Vagina (tissue), 2 donors: ENCODE measurements at places on chromosomes 6 and 20.

DNA sequence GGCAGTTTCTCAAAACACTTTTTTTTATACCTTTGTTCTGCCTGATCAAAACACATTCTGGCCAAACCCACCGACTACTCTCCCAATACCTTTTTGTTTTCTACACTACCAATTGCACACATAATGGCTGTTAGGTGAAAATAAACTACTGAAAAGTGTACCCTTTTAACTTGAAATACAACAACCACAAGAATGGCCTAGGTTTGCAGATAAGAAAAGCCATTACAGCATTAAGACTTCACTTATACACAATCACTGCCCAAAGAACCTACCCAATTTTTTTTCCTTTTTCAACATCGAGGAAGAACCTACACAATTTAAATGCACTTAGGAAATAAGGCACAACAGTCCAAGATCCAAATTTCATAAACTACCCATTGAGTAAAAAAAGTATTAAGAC lies 1.8 kb downstream of the SEC63 start:
- no peak for DNase-seq

DNA sequence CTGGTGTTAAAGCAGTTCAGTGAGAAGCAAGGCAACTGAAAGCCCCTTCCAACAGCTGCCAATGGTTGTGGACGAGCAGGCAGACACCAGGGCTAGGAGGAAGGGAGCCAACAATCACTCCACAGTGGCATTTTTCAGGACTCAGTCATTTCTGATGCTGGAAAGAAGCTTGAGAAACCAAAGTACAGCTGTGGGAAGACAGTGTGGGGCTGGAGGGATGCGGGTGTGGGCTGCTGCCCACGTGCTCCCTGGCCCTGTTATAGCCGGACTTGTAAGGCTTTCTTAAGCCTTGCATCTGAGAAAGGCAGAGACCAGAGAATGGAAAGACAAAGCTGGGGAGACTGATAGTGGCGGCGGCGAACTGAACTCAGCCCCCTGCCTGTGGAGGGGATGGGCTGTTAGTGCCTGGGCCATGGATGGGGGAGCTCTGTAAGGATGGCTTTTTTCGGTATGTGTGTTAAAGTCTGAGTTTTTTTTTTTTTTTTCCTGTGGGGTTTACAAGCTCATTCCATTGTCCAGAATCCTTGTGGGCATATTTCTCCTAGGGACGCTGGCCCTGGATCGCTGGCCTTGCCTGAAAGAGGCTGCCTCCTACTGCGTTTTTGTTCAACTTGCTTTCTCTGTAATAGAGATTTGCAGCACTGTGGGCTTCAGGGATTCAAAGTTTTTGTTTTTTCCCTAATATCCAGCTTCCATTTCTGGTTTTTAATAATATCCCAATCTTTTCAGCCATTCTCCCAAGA lies 91.7 kb downstream of the GJA10 start:
- DNase-seq = no peak

GRCh38 chr20:1377341-1377871 lies 15.4 kb downstream of the FKBP1A start:
- no peak for DNase-seq

GRCh38 chr6:156598071-156598854 lies 178.9 kb upstream of the ARID1B start:
- no peak for DNase-seq

DNA sequence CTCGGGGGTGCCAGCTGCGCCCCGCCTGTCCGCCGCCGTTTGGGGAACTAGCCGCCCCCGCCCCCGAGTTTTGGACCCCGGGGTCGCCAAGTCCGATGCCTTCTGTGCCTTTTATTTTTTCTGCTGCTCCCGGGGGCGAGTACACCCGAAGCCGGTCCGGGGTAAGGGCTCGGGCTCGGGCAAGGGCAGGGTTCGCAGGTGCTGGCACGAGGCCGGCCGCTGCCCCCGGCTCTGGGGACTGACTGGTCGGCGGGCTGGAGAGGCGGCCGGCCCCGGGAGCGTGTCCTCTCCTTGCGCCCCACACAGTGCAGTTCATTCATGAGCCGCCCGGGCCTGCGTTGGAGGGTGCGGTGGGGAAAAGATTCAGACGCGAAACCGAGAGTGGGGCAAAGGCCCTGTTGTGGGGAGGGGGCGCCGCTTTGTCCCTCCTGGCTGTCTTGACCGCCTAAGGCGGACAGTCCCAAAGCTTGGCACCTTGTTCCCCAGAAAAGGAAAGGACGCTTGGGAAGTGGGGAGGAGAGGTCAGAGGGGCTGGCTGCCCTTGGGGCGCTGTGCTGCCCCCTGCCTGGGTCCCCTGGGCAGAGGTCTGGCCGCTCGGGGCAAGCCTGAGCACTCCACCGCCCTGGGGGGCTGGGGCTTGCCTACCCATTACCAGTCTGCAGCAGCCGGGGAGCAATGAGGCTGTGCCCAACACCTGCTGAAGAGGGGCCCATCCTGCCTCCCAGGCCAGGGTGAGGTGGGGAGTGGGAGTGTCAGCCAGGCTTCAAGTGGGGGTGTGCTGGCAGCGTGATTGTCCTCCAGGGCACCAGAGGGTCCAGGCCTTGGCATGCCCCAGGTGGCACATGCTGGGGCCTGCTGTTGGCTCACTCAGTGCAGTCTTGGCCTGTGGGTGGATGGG lies 915 bp downstream of the TMEM63B start:
- no peak for DNase-seq

GRCh38 chr6:156645097-156645496 lies 132.1 kb upstream of the ARID1B start:
- DNase-seq = no peak

GRCh38 chr6:160172704-160173103 lies 51.1 kb downstream of the SLC22A1 start:
- no peak for DNase-seq

DNA sequence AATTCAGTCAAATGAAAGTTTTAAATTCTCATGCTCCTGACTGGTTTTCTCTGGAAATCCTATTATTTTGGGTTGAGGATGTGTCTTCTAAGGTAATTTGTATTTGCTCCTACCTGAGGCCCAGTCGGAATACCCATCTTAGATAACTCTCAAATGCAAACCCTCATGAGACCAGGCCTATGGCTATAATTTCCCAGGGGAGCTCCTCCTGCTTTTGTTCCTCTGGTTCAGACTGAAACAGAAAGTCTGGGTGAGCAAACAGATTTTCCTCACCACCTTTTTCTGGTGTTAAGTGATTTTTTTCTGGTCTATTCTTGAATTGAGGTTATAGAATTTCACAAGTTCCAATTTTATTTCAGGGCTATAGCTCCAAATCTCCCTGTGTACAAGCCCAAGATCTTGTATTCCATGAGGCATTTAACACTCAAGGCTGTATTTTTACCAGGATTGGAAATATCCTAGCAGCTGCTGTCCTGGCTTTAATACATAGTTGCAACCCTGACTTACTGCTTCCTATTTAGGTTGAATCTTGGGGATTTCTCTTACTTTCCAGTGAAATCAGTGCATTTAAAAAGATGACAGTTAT lies 169.1 kb upstream of the PTCHD4 start:
- DNase-seq = no peak

- DNase-seq = no peak
Observed at GRCh38 chr6:90343576-90343975, 46.9 kb upstream of the BACH2 start.

DNA sequence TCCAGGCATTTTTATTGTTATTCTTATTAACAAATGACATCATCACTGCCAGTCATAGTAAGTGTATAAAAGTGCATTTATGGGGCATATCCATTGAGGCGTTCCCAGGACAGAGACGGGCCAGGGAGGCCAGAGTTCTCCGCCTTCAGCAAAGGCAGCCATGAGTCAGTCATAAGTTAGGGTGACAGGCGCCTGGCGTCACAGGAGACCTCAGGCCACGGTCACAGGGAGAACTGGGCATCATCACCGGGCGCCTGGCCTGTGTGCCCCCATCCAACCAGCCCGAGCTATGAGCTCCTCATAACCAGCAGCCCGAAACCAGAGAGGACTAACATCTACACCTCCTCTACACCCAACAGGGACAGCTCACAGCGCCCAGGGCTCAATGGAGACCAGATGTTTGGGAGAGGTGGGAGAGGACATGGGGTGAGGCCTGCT lies 259.2 kb downstream of the DLL1 start:
- DNase-seq = peak; percentile 79

- DNase-seq = no peak
Observed at GRCh38 chr20:25097498-25097897, 15.6 kb upstream of the VSX1 start.

DNA sequence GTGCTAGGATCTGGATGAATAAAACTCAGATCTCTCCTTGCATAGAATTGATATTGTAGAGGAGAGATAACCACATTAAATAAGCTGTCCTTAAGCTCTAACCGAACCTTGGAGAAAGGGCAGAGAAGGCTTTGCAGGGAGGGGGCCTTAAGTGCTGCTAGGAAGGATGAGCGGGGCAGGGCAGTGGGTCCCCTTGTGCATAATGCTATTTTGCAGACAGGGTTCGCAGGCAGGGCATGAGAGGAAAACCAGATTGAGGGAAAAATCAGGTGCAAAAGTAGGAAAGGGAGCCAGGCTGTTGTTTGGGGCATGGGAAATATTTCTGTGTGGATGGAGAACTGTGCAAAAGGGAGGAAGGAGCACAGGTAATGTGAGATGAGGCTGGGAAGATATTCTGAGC lies 383.0 kb upstream of the JARID2 start:
- no peak for DNase-seq

DNA sequence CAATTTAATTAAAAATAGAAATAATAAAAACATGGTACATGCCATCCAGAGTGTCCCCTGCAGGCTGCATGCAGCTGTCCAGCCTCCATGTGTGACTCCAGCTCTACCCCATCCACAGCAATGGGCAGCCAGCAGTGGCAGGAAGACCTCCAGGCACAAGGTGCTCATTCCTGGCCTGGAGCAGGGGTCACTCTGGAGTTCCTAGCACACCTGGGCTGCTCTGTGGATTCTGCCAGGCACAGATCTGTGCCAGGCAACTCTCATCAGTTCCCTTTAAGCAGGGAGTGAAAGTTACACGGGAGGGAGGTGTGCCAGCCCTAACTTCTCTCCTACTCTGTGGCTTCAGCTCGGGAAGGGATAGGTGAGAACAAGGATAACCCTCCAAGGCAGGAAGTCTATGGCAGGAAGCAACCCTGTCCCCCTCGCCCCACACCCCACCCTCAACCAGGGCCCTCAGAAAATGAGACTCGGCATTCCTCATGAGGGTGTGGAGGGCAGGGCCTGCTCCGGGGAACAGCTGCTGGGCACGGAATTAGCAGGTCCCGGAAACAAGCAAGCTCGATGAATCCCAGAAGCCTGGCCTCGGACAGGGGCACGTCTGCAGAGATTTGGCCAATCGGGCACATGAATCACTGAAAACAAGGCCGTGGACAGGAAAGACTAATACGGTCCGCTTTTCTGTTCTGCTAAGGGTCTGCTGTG lies 10.0 kb downstream of the JPH2 start:
- no peak for DNase-seq

- DNase-seq = no peak
Observed at GRCh38 chr20:48822879-48823385, 4.9 kb downstream of the PREX1 start.

- no peak for DNase-seq
Observed at GRCh38 chr6:2980465-2980855, 9.1 kb upstream of the SERPINB6 start.

DNA sequence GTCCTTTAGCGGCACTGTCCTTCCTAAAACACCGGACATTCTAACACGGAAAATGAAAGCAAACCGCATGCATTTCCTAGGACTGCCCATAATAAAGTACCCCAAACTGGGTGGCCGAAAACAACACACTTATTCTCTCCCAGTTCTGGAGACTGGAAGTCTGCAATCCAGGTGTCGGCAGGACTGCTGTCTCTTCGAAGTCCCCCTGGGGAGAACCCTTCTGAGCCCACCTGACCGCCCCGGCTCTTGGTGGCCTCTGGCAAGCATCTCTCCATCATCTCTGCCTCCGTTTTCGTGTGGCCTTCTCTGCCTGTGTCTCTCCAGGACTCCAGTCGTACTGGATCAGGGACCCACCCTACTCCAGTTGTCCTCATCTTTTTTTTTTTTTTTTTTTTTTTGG lies 55.4 kb downstream of the SYNJ2 start:
- no peak for DNase-seq

GRCh38 chr20:53707371-53708055 lies 113.9 kb upstream of the ZNF217 start:
- no peak for DNase-seq
